ENCODE measurements at places on chromosomes 2 and 18.

DNA sequence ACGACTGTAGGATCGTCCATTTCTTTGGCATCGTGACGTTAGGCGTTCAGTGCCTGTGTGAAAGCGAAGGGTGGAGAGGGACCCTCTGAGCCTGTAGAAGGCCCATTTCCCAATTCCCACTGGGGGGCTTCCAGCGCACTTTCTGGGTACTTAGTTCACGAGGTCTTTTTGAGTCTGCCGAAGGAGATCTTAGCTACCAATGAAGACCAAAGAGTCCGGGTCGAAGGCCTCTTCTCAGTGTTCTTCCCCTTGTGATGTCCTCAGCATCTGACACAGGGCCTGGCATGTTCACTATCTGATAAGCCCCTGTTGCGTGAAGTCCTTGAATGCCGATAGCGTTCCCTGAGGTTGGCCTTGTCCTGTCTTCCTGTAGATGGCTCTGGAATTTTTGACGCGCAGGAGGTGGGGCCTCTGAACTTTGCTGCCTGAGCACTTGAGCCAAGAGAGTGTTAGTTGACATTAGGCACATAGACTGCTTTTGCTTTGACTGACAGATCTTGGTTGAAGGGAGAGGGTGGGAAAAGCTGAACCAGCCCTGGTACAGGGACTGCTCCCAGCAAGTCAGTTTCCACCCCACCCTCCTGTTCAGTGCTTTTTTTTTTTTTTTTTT, 52.8 kb downstream of the LDLRAD4 start:
- H3K36me3 ChIP-seq: no peaks in the 10 kb centered on the region
- H3K27ac ChIP-seq: no peak overlapping the region
- no peak for DNase-seq
- H3K27me3 ChIP-seq: no peaks in the 10 kb centered on the region
- H3K4me3 ChIP-seq: no peak overlapping the region
- peaks cover 3% of the 10 kb centered on the region for H3K4me1 ChIP-seq

GRCh38 chr2:29923110-29923721, 1.8 kb upstream of the ALK start:
- DNase-seq: peak; percentile 63
- no peaks in the 10 kb centered on the region for H3K36me3 ChIP-seq
- peaks cover 15% of the 10 kb centered on the region for H3K27me3 ChIP-seq
- no peaks in the 10 kb centered on the region for H3K4me1 ChIP-seq

- peaks cover 5% of the 10 kb centered on the region for H3K4me1 ChIP-seq
- H3K36me3 ChIP-seq: no peaks in the 10 kb centered on the region
- H3K4me3 ChIP-seq: no peak overlapping the region
- H3K27ac ChIP-seq: no peak overlapping the region
- H3K27me3 ChIP-seq: no peaks in the 10 kb centered on the region
- DNase-seq: no peak
Measured at GRCh38 chr2:120218181-120218580, 5.0 kb downstream of the TMEM185B start.

DNA sequence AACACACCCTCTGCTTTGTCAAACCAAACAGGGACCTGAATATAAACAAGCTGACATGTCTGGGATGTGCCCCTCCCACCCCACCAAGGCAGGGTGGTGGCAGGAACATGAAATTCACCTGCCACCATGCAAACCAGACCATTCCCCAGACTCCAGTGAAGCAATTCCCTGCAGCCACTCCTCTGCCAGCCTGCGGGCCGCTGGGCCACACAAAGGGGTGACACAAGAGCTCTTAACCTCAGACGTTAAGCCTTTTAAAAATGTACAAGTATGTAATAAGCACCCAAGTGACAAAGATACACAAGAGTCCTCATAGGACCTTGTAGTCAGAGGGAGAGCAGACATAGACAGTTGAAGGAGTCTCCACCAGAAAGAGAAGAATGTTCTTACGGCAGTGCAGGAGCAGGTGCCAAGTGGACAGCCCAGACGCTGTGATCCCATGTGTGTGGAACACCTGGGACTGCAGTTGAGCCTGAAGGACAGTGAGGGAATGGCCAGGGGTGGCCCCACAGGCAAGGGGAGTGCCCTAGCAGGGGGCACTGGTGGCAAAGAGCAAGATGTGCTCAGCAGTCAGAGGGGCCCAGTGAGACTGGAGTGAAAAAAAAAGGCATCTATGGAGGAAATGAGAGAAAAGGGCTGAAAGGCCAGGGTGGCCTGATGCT, 36.9 kb downstream of the CRACDL start:
- DNase-seq: no peak
- H3K36me3 ChIP-seq: no peaks in the 10 kb centered on the region
- no peak overlapping the region for H3K27ac ChIP-seq
- no peaks in the 10 kb centered on the region for H3K27me3 ChIP-seq
- H3K4me3 ChIP-seq: no peak overlapping the region

GRCh38 chr2:47422016-47422415, 19.1 kb downstream of the MSH2 start:
- no peaks in the 10 kb centered on the region for H3K27me3 ChIP-seq
- H3K36me3 ChIP-seq: no peaks in the 10 kb centered on the region
- DNase-seq: no peak
- H3K4me1 ChIP-seq: no peaks in the 10 kb centered on the region
- no peak overlapping the region for H3K27ac ChIP-seq

DNA sequence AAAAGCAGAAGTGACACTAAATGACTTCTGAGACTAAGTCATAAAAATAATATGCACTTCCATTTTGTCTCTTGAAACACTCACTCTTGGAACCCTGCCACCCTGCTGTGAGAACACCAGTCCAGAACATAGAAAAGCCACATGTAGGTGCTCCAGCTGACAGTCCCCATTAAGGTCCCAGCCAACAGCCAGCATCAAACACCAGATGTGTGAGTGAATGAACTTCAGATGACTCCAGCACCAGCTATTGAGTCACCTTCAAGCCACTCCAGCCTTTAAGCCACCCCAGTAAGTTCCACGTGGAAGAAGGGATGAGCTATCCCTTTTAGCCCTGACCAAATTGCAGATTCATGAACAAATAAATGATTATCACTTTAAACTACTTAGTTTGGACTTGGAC, 31.5 kb upstream of the LGALSL start:
- H3K27ac ChIP-seq: no peak overlapping the region
- H3K36me3 ChIP-seq: no peaks in the 10 kb centered on the region
- H3K4me3 ChIP-seq: no peak overlapping the region
- H3K27me3 ChIP-seq: no peaks in the 10 kb centered on the region
- no peaks in the 10 kb centered on the region for H3K4me1 ChIP-seq

DNA sequence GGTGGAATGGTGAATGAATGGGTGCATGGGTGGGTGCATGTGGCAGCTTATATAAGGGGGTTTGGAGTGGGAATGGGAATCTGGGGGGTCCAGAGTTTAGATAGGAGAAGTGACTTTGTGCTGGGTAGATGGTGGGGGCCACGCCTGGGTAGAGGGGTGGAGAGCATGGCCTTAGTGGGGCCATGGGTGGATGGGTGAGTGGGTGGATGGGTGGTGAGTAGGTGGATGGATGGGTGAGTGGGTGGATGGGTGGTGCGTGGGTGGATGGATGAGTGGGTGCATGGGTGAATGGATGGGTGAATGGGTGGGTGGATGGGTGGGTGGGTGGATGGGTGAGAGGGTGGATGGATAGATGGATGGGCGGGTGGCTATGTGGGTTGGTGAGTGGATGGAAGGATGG, 53.9 kb downstream of the MYO7B start:
- H3K4me1 ChIP-seq: no peaks in the 10 kb centered on the region
- H3K4me3 ChIP-seq: no peak overlapping the region

- DNase-seq: no peak
- H3K27ac ChIP-seq: no peak overlapping the region
- no peaks in the 10 kb centered on the region for H3K4me1 ChIP-seq
- no peak overlapping the region for H3K4me3 ChIP-seq
- H3K27me3 ChIP-seq: no peaks in the 10 kb centered on the region
Measured at GRCh38 chr2:12502759-12503158, 214.0 kb upstream of the TRIB2 start.

- H3K36me3 ChIP-seq: no peaks in the 10 kb centered on the region
- no peaks in the 10 kb centered on the region for H3K27me3 ChIP-seq
- H3K27ac ChIP-seq: no peak overlapping the region
Measured at GRCh38 chr18:44996261-44996660, 315.6 kb downstream of the SETBP1 start.

GRCh38 chr2:148614322-148615049, 30.1 kb upstream of the EPC2 start:
- peak overlapping the region; percentile 48 for H3K27ac ChIP-seq
- peak; percentile 80 for DNase-seq
- H3K36me3 ChIP-seq: no peaks in the 10 kb centered on the region

DNA sequence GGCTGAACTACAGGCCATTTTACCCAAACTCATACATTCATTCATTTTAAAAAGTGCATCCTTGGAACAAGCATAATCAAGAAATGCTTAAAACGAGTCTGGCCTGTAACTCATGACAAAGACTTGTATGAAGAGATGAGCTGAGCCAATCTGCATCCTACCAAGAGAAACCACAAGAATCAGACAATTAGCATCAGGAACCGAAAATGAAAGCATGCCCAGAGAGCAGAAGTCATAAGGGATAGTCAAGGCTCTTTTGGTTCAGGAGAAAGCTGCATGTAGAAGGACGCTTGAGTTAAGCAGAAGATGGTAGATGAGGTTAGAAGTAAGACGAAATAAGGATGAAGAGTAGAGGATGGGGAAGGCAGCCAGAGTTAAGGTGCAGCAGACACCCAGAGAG, 137.0 kb upstream of the CTNNA2 start:
- H3K4me3 ChIP-seq: no peak overlapping the region
- H3K27me3 ChIP-seq: no peaks in the 10 kb centered on the region
- no peak for DNase-seq
- H3K36me3 ChIP-seq: no peaks in the 10 kb centered on the region
- H3K27ac ChIP-seq: no peak overlapping the region

- no peak overlapping the region for H3K27ac ChIP-seq
- no peak for DNase-seq
- H3K27me3 ChIP-seq: no peaks in the 10 kb centered on the region
- H3K4me1 ChIP-seq: no peaks in the 10 kb centered on the region
Measured at GRCh38 chr2:134897932-134898331, 20.7 kb upstream of the CCNT2 start.

- peaks cover 5% of the 10 kb centered on the region for H3K27me3 ChIP-seq
- H3K36me3 ChIP-seq: no peaks in the 10 kb centered on the region
- no peak overlapping the region for H3K4me3 ChIP-seq
- DNase-seq: no peak
- no peaks in the 10 kb centered on the region for H3K4me1 ChIP-seq
Measured at GRCh38 chr2:9949239-9949991, 2.1 kb upstream of the GRHL1 start.

DNA sequence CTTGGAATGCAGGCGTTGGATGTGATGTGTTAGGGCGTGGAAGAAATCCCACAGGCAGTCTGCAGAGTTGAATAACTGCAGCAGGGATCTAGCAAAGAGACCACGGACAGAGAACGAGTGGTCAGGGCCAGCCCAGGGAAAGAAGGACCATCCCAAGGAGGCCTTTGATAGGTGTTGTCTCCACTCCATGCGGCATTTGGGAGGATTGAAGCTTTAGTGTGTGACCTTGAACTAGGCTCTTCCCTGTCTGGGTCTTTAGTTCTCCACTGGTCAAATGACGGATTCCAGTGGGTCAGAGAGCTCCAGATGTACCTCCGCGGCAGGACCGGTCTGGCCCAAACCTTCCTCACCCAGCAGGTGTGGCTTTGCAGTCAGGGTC, 18.4 kb downstream of the GREB1 start:
- no peaks in the 10 kb centered on the region for H3K36me3 ChIP-seq
- no peaks in the 10 kb centered on the region for H3K4me1 ChIP-seq
- DNase-seq: no peak

DNA sequence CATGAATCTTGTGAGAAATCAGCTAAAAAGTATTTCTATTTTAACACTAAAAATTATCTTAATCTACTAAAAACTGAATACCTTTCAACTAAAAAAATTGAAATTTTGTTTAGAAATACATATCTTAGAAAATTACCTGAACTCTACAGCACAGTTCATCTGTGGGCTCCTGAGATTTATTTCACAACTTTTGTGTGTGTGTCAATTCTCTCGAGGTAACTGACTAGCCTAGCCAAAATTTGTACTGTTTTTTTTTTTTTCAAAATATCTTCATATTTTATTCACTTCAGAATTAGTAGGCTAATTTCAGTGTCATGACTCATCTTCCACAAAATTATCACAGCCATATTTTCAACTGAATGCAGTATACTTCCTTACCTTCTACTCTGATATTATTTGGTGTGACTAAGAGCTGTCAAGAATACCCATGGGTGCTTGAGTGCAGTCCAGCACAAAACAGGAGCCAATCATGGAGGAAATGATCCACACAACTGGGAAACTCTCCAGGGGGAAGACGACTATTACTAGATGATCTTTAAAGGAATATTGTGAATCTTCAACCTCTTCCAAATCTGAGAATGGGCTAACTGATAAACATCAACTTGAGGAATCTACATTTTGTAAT, 174.6 kb downstream of the ZNF385B start:
- H3K27ac ChIP-seq: no peak overlapping the region
- H3K27me3 ChIP-seq: no peaks in the 10 kb centered on the region
- no peak for DNase-seq
- H3K36me3 ChIP-seq: no peaks in the 10 kb centered on the region

DNA sequence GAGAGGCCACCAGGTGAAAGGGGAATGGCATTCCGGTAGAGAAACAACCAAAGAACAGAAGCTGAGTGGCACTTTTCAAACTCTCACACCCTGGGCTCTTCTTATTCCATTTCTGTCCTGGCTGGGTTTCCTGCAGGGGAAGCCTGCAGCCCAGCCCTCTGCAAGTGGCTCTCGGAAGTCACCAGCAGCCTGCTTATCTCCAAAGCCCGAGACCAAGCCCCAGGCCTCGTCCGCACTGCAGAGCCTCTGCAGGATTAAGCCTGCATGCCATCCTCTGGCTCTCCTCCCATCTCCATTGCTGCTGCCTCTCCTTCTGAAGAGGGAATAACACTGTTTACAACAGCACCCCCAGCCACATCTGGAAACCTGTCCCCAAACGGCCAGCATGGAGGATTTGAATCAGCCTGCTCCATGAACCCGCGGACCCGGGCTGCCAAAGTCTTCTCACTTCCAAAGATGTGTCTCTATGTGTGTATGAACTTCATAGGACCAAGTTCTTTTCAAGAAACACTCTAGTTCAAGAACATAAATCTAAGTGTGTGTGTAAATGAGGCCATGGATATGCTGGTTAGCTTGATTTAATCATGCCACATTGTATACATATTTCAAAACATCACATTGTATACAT, 54.2 kb downstream of the DIPK1C start:
- H3K4me1 ChIP-seq: no peaks in the 10 kb centered on the region
- no peak overlapping the region for H3K27ac ChIP-seq
- H3K4me3 ChIP-seq: no peak overlapping the region
- no peak for DNase-seq
- H3K27me3 ChIP-seq: no peaks in the 10 kb centered on the region

DNA sequence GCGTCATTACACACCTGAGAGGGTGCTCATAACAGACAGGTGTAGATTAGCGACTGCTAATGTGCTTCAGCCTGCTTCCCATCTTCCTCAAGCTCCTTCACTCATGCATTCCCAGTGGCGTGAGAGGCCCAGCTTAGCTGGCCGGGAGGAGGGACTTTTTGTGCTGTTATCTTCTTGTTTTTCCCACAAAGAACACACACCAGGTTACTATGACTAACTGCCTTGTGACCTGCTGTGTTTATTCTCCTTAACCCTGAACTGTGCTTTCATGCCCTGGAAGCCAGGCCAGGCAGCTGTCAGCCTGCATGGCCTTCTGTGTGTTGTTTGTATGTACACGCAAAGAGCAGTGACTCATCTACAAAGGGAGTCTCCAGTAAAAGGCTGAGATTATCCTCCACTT, 143.8 kb downstream of the PIEZO2 start:
- no peak for DNase-seq
- no peaks in the 10 kb centered on the region for H3K4me1 ChIP-seq
- H3K4me3 ChIP-seq: no peak overlapping the region
- no peak overlapping the region for H3K27ac ChIP-seq
- H3K36me3 ChIP-seq: no peaks in the 10 kb centered on the region
